Urinary bladder (tissue), 4 donors: ENCODE measurements at places on chromosomes 2 and 18. TPM values are rescaled to one million over a fixed set of nuclear protein-coding genes. Genes with fewer than 3 reads are reported as not detected.

Gene HRH4
- 0.26 TPM for total RNA-seq

- no peak for DNase-seq
Measured at GRCh38 chr2:101195871-101196661, 44.9 kb upstream of the TBC1D8 start.

GRCh38 chr2:56732946-56733345, 549.2 kb downstream of the CCDC85A start:
- DNase-seq = no peak

DNA sequence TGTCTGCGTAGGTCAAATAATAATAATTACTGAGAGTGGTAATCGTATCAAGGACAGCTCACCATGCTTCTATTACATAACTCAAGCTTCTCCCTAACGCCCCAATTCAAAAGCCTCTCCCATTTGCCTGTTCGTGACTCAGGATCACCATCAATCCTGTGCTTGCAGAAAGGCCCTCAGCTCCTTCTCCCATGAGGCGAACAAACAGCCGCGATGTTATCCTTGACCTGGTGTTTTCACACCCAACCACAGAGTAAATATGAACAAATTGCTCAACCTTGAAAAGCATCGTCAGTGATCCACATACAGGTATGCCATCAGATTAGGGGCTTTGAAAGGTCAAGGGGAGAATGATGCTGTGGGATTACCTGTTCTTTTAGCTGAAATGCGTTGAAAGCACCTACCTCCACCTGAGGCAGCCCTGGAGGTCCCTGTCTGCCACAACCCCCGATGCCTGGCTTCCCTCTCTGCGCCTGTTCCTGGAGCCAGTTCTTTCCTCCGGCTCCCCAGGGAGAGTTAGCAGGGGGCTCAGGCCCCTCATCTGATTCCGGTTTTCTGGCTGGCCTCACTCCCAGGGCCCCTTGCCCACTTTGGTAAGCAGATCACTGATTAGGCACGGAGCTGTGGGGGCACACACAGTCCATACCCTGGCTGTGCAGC, 39.1 kb upstream of the ODC1 start:
- no peak for DNase-seq

- no peak for DNase-seq
Measured at GRCh38 chr2:120771111-120771780, 35.6 kb downstream of the GLI2 start.
